ENCODE measurements at places on chromosomes 5 and 9. TPM values are rescaled to one million over a fixed set of nuclear protein-coding genes. Genes with fewer than 3 reads are reported as not detected.

LMNB1 gene
- total RNA-seq: 4.7 TPM

PGM5 gene
- under 0.01 TPM for total RNA-seq

ESM1 gene
- total RNA-seq: not detected

ZFP37 gene
- total RNA-seq: 0.48 TPM

VCP gene
- total RNA-seq: 237 TPM

TNFSF8 gene
- total RNA-seq: not detected

UBTD2 gene
- total RNA-seq: 28.9 TPM

AIF1L gene
- 63.4 TPM for total RNA-seq

LVRN gene
- not detected for total RNA-seq

SOWAHA gene
- 0.24 TPM for total RNA-seq

AGXT2 gene
- not detected for total RNA-seq

HIGD2A gene
- 31.1 TPM for total RNA-seq

ELOVL7 gene
- 22.7 TPM for total RNA-seq

MYMK gene
- total RNA-seq: not detected

CD72 gene
- total RNA-seq: 0.72 TPM

MSX2 gene
- total RNA-seq: not detected

GCNT4 gene
- total RNA-seq: 3.6 TPM

CAVIN4 gene
- under 0.01 TPM for total RNA-seq

RAB3C gene
- not detected for total RNA-seq

CBY3 gene
- total RNA-seq: not detected

PCDHGA6 gene
- total RNA-seq: under 0.01 TPM

PDLIM4 gene
- total RNA-seq: 33.7 TPM

CNTLN gene
- 0.85 TPM for total RNA-seq

PCDHGB3 gene
- 0.43 TPM for total RNA-seq

NUTM2G gene
- total RNA-seq: not detected

LPAR1 gene
- total RNA-seq: 8.5 TPM

NXNL2 gene
- 1.2 TPM for total RNA-seq

FBP1 gene
- total RNA-seq: not detected

MEIKIN gene
- total RNA-seq: not detected

BSPRY gene
- 6.5 TPM for total RNA-seq

Measured in tracheal epithelial cell (primary cell).